ENCODE measurements at places on chromosomes 3 and 15.
A peak's percentile ranks its signal among the peaks of the same experiment; 100 is the strongest.

DNA sequence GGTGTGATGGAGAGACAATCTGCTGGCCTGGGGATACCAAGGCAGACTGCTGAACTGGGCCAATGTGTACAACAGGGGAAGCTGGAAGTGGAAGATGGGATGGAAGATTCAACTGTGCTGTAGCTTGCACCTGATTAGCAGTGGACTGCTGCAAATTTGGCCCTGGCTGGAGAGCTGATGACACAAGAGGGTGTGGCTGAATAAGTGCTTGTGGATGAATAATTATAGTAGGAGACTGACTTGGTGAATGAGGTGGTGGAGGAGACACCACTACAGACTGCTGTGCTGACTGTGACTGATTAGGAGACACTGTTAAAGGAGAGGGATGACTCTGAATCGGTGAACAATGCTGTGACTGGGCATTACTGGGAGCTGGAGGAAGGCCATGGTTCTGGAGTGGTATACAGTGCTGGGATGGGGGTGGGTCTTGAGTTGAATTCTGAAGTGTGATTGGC lies 52.5 kb downstream of the PHC3 start:
- DNase-seq = no peak

DNA sequence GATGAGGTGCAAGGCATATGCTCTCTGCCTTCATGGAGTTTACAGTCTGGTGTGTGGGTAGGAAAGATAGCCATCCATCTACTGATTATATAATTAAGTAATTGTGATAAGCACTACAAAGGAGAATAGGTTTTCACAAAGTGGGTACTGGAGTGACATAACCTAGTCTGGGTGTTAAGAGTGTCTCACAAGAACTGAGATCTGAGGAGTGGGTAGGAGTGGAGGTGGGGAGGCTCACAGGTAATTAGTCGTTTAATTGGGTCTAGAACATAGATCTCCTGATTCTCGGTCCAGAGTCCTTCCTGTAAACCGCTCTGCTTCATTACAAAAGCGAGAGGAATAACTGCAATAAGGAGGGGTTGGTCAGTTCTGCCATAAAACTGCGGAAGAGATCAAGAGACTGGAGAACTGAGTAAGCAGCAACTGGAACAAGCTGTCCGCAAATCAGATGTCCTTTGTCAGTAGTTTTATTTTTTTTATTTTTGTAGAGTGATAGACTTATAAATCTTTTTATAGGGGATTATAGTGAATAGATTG lies 2.2 kb downstream of the NEO1 start:
- no peak for DNase-seq

- DNase-seq = no peak
Measured at GRCh38 chr15:42921342-42921731, 759 bp upstream of the TTBK2 start.

- peak; percentile 77 for DNase-seq
Measured at GRCh38 chr3:14319654-14320182, 82.7 kb upstream of the SLC6A6 start.

- DNase-seq = no peak
Measured at GRCh38 chr15:101156509-101157159, 95.2 kb downstream of the CHSY1 start.

DNA sequence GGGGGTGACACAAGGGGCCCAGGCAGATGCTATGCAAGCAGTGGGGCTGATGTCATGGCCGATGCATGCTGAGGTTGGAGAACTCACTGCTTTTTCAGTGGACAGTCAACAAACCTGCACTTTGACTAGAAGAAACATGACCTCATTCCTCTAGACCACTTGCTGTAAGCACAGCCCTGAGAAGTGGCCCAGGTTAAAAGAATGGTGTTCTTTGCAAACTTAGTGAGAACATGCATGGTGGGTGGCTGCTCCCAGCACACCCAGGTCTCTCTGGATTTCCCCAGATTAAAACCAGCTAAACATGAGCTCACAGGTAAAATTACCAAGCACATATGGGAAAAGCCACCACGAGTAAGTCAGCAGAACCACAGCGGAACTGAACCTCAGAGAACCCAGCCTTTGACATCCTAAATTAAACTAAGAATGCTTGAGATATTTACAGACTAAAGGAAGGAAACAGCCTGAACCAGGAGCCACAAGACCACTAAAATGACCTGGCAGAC lies 15.5 kb downstream of the DLEC1 start:
- no peak for DNase-seq

- DNase-seq = no peak
Measured at GRCh38 chr15:30030345-30030744, 52.4 kb upstream of the GOLGA8J start.

- DNase-seq = peak; percentile 61
Measured at GRCh38 chr15:49832511-49832910, 211.7 kb downstream of the DTWD1 start.

DNA sequence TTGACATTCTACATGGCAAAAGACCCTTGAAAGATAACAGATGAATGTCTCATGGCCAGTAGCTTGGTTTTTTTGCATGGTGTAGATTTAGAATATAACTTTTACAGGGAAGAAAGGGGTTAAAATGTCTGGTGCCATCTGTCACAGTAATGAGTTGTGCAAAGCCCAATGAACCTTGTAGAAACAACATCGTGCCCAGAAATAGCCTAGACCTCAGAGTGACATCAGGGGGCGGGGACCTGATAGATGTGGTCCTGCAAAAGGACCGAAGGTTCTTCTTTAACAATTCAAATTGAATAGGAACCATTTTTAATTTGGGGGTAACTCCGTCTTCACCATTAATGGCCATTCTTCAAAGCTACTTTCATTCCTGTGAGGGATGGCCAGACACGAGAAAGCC lies 254.1 kb upstream of the CTDSPL start:
- DNase-seq = no peak

DNA sequence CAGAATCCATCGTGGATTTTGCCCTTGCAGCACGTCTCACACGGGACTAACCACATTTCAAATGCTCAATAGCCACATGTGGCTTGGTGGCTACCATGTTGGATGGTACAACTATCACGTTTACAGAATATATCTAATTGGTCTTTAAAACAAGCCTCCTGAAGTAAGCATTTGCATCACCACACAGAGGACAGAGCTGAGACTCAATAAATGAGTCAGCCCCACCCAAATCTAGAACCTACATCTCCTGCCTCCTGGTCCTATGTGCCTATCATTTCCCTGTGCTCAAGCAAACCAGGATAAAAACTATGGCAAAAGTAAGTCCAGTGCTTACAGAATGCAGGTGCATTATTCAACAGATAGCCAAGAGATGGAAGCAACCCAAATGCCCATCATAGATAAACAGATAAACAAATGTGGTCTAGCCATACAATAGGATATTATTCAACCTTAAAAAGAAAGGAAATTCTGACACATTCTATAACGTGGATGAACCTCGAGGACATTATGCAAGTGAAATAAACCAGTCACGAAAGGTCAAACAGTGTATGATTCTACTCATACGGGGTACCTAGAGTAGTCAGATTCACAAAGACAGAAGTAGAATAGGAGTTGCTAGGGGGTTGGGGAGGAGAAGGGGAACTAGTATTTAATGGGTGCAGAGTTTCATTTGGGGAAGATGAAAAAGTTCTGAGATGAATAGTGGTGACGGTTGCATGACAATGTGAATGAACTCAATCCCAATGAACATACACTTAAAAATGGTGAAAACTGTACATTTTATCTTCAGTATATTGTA lies 43.9 kb downstream of the SRGAP3 start:
- no peak for DNase-seq

GRCh38 chr3:156676768-156677479 lies 2.5 kb downstream of the TIPARP start:
- DNase-seq = no peak

- DNase-seq = no peak
Measured at GRCh38 chr3:183098536-183099025, 715 bp downstream of the MCCC1 start.

GRCh38 chr3:111723293-111724215 lies 128.4 kb upstream of the ZBED2 start:
- DNase-seq = no peak

- DNase-seq = no peak
Measured at GRCh38 chr3:94050546-94050945, 12.2 kb downstream of the DHFR2 start.

DNA sequence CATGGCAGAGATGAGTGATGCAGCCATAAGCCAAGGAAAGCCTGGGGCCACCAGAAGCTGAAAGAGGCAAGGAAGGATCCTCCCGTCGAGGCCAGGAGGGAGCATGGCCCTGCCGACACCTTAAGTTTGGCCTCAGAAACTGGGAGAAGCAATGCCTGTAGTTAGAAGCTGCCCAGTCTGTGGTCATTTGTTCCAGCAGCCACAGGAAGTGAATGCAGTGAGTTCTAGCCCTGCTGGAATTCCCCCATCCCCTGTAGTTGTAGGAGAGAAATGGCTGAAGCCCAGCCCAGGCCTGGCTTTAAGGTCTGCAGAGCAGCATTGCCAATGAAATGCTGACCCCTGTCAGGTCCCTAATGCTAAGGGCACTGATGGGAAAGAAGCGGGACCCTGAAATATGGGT lies 12.2 kb upstream of the CHSY1 start:
- DNase-seq = no peak

DNA sequence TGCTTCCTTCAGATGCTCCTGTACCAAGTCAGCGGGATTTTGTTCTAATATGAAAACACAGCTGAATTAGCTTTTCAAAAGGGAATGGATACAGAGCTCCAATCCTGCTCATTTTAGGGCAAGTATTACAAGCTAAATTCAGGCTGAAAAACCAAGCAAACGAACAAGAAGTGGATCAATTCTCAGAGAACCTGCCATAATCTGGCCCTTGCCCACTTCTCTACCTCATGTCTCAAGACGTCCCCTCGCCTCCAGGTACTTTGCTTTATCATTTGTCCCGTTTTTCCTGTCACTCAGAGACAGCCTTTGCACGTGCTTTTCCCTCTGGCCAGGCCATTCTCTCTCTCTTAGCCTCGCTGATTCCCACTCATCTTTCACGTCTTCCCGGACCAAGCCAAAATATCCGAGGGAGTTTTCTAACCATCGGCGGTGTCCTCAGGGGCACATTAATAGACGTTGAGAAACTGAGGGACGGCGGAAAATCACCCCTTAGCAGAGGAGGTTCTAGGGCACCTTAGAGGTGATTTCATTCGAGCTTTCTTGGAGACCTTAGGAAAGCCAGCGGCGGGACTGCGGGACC lies 654 bp downstream of the SUSD5 start:
- no peak for DNase-seq

DNA sequence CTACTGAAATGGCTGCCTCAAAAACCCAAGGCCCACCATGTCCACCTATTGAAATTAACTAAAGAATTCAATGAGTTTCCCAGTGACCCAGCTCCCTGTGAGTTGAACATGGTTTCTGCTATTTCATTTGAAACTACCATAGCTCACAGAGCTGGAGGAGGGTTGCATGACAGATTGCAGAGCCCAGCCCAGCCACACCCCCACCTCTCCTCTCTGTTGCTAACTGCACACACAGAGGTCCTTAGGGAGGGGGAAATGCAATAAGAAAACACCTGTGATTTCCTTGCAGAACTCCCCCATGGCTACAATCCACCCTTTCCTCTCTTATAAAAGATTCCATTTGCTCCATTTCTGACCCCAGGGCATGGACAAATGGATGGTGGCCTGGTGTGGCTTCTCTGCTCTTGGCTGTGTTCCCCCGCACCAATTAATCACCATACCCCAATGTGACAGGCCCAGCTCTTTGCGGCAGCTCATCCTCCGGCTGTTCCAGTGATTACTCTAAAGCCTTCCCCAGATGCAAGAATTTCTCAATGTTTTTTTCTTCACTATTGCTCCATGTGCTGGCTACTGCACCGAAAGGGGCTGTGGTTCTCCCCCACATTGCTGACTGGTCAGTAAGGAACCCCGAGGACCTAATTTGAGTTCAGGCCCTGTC lies 208.4 kb upstream of the KBTBD8 start:
- DNase-seq = no peak

GRCh38 chr3:196568246-196569002 lies at the start of the genes FBXO45 and WDR53:
Gene FBXO45, plus strand, starts transcription at chr3:196568660. Its CDS starts 325 bp downstream, at chr3:196568985.
Gene WDR53, minus strand, starts transcription at chr3:196568554. Its CDS starts 7,079 bp downstream, at chr3:196561475.
- DNase-seq = peak; percentile 94

GRCh38 chr3:36302626-36303025 lies 77.7 kb upstream of the STAC start:
- no peak for DNase-seq

DNA sequence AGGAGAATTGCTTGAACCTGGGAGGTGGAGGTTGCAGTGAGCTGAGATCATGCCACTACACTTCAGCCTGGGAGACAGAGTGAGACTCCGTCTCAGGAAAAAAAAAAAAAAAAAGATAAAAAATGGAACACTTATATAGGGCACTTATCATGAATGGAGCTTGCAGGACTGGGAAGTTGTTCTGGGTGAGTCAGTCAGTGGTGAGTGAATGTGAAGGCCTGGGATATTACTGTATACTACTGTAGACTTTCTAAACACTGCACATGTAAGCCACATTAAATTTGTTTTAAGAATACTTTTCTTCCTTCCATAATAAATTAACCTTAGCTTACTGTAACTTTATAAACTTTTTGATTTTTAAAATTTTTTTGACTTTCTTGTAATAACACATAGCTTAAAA lies 59.8 kb downstream of the SFMBT1 start:
- no peak for DNase-seq

DNA sequence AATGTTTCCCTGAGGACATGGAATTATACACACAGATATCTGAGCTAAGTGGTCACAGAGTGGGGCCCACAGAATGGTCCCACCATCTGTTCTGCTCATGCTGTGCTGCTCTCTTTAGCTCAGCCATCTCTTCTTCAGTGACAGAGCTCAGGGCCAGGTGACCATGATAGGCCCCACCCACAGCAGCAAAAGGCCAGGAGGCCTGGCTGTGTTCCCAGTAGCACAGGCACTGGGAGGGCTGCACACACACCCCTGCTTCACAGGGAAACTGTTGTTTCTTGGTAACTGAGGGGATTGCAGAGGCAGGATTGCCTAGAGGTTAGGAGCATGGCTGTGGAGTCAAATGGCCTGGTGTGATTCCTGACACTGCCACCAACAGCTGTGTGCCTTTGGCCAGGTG lies 4.8 kb upstream of the FBXW12 start:
- DNase-seq = no peak

- DNase-seq = no peak
Measured at GRCh38 chr3:34381243-34381642, 582.8 kb downstream of the PDCD6IP start.

- DNase-seq = peak; percentile 57
Measured at GRCh38 chr15:33200444-33200843, 5.9 kb upstream of the FMN1 start.

DNA sequence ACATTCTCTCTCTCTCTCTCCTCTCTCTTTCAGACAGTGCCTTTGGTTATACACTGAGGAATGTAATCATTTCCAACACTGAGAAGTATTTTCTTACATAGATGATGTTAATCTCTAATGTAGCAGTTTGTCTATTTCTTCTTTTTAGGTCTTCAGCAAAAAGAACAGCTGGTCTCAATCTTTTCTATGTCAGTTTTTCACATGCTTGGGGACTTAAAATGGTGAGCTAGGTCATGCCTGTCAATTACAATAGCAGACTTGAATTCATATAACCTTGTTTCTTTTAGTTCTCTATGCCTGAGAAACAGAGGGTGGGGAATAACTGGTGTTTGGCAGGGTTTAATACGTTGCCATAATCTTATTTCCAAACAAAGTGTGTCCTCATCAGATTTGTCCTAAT lies 786.2 kb downstream of the SQOR start:
- no peak for DNase-seq

All from Caco-2 (cell line).